ENCODE measurements at places on chromosomes 5 and 9. TPM values are rescaled to one million over a fixed set of nuclear protein-coding genes. Genes with fewer than 3 reads are reported as not detected.

Gene FAM53C
- 22.9 TPM for total RNA-seq

Gene FBP1
- not detected for total RNA-seq

Gene POU5F2
- total RNA-seq = not detected

Gene HTR4
- not detected for total RNA-seq

Gene TYRP1
- not detected for total RNA-seq

Gene CEL
- 0.58 TPM for total RNA-seq

Measured in A549 treated with CpdA at 1 μM for 4 hours (cell line).